COLO829 (cell line): ENCODE measurements at places on chromosomes 6 and 20.

- no peak for DNase-seq
These were observed 92.4 kb downstream of the NCR2 start for GRCh38 chr6:41427642-41428335.

DNA sequence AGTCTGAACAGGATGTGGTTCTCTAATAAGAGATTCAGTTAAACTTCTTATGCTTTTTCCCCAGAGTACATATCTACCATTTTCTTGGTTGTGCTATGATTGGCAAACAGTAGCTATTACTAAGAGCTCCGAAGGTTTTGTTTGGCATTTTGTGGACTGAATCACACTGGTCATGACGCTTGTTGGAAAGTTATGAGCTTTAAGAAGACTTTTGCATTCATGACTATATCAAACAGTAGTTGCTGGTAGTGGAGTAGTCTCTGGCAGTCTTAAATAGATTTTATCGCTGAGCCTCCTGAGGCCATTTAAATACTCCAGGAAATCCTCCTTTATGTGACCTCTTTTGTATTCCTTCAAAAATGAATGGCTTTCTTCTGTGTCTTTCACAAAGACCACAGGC lies 40.8 kb downstream of the CCDC170 start:
- no peak for DNase-seq

- no peak for DNase-seq
These were observed 9.0 kb downstream of the LEMD2 start for GRCh38 chr6:33779895-33780294.

DNA sequence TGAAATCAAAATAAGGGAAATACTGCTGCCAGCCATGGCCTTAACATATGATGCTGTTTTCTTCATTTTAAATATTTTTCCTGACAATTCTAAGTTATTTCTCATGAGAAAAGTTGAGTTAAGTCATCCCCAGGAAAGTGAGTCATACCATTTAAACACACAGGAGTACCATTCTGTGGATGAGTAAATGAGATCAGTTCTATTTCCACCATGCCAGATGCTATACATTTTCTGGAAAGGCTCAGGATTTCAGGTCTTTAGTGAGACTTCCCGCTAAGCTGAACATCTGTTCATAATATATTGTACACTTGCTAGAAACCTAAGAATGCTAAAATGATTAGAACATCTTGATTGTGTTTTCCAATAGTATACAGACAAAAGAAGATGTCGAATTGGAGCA lies 256.2 kb upstream of the MANEA start:
- DNase-seq, result no peak

DNA sequence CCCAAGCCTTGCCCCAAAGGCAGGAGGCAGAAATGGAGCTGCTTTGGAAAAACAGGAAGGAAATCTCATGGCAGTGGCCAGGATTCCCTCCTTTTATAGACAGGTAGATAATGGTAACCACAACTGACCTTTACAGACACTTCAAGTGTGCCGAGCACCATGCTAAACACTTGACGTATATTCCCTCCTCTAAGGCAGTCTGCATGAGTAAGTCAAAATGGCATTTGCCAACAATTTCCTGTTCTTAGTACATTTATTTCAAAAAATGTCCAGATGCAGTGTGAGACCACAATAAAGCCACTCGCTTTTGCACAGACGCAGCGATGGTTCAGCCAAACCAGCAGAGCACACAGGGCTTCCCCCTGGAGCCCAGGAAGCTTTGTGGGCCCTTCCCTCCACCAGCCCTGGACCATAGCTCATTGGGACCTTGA lies 16.5 kb upstream of the GPR6 start:
- peak; percentile 3 for DNase-seq

GRCh38 chr20:46083531-46084061 lies 6.2 kb downstream of the NCOA5 start:
- DNase-seq, result no peak

GRCh38 chr6:3751077-3751729 lies at the start of gene PXDC1:
TSS of gene PXDC1 (minus strand) at chr6:3751713. CDS start at chr6:3751531, 182 bp downstream.
- DNase-seq, result no peak

DNA sequence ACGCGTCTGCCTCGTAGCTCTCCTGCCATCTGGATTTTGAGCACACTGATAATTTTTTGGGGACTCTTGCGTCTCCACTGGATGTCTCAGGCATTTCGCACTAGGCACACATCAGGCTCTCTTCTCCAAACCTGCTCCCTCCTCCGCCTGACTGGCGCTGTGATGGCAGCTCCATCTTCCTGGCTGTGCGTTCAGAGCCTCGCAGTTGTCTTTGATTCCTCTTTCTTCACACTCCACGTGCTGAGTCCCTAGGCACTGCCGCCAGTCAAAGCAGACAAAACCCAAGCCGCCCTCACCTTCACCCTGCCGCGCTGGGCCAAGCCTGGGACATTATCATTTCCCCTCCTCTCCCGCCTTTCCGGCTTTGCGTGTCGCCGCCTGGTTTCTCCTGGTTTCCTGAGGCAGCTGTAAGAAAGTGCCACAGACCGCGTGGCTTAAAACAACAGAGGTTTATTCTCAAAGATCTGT lies 778 bp downstream of the PSMG4 start:
- peak; percentile 35 for DNase-seq

- no peak for DNase-seq
These were observed 16.8 kb downstream of the PGM3 start for GRCh38 chr6:83176246-83176645.

DNA sequence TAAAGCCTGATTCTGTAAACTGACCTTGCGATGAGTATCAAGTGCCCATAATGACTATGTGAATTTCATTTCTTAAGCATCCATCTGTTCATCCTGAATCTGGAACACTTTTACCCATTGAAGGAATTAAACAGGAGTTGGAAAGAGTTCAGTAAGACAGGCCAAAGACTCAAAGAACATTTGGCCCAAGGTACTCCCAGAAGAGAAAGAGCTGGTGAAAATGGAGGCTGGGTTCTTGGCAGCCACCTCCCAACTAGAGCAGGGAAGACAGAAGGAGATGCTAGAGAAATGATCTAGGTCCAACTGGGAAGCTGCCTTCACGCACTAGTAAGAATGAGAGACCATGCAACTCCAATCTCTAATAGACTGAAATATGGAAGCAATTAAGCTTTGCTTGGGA lies 290.8 kb upstream of the RNF24 start:
- DNase-seq, result no peak
